ENCODE measurements at places on chromosomes 2 and 18.
A peak's percentile ranks its signal among the peaks of the same experiment; 100 is the strongest.

DNA sequence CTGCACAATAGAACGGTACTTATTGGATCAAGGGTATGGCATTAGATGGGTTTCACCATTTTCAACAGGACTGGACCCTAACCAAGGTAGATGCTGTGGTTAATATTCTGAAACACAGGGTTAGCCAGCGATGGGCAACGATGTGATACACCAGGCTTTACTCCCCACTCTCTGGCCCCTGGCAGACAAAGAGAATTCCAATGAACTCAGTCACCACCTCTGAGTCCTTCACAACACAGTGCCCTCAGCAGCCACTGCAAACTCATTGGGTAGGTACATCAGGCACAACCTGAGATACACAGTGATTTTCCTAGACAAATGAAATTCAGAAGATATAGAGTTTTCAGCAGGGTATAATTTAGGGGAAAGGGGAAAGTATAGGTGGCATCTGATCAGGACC, 634.5 kb downstream of the ZEB2 start:
- DNase-seq = peak; percentile 21

- DNase-seq = no peak
Measured at GRCh38 chr2:115160531-115161080, 718.2 kb downstream of the DPP10 start.

- DNase-seq = no peak
Measured at GRCh38 chr18:58802959-58803358, 61.7 kb upstream of the ZNF532 start.

DNA sequence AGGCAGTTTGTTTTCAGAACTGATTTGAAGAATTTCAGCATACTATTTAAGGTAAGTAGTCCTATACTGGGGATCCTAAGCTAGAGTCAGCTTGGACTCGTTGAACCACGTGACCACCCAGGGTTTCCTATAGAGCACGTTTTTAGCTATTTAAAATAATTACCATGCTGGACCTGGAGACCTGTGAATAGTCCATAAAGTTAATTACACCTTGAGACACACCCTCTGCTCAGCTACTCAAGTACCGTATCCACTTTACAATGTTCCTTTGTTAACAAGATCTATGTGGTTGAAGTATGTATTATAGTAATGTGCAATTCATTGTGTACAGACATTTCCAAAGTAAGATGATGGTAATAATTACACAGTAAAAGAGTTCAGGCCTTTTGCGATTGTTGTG, 67.6 kb downstream of the CRIM1 start:
- no peak for DNase-seq

DNA sequence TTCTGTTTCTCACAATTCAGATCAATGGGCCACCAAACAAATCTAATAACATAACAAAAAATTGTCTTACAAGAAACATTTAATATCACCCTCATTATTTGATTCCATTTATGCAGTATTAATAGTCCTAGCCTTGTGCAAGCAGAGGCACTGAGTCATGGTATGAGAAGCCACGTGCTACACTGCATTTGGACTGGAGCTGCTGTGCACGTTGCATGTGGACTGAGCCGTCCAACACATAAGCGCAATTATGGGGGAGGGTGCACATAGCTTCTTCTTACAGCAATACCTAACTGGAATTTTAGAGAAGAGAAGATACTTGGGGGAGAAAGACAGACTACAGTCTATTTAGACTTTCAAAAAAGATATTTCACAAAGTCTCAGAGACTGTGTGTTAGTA, 329.6 kb upstream of the ID2 start:
- peak; percentile 46 for DNase-seq

GRCh38 chr2:26187537-26188104, 14.7 kb downstream of the GAREM2 start:
- no peak for DNase-seq

Data from fibroblast of upper back skin (primary cell).